GM18507 (cell line): ENCODE measurements at places on chromosomes 12 and 14.

DNA sequence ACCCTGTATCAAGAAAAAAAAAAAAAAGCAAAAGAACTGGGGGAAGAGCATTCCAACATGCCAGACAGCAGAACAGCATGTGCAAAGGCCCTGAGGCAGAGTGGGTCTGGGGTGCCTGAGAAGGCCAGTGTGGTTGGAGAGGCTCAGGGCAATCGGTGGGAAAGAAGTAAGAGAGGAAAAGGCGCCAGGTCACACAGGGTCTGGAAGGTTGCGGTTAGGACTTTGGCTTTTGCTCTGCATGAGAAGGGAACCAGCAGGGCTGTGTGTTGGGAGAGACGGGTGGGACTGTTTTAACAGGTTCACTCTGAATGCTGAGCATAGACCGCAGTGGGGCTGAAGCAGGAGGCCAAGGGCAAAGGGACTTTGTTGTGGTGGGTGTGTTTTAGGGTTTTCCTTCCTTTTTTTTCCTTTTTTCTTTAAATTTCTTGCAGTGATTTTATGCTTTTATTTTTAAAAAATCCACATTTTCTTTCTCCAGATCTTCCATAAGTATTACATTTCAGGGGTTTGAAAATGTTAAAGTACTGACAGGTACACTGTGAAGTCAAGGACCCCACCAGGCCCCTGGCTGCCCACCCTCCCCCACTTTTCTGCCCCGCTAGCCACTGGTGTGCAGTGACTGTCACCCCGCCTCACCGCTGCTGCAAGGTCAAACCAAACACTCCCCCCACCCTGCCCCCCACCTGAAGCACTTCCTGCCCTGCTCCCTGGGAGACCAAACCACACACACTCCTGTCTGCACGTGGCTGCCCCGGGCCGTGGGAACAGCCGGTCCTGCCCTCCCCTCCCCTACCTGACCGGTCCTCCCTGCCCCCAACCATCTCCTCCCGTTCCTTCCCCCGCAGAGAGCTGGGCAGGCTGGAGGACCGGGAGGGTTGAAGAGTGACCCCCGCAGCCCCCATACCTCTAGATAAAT, 30.0 kb downstream of the DTX1 start:
- no peak for DNase-seq

- no peak for DNase-seq
Measured at GRCh38 chr12:8038659-8039114, 6.2 kb downstream of the FOXJ2 start.

GRCh38 chr12:48182631-48183030, 813 bp upstream of the CCDC184 start:
- DNase-seq = no peak

- no peak for DNase-seq
Measured at GRCh38 chr14:68823434-68824206, 30.8 kb upstream of the ZFP36L1 start.

GRCh38 chr14:76929927-76930326, 98.6 kb downstream of the IRF2BPL start:
- DNase-seq = no peak

GRCh38 chr14:93645200-93645599, 143.1 kb downstream of the PRIMA1 start:
- no peak for DNase-seq

- no peak for DNase-seq
Measured at GRCh38 chr14:82029038-82029437, 495.4 kb upstream of the SEL1L start.

GRCh38 chr12:67701121-67701520, 52.6 kb downstream of the DYRK2 start:
- DNase-seq = no peak

DNA sequence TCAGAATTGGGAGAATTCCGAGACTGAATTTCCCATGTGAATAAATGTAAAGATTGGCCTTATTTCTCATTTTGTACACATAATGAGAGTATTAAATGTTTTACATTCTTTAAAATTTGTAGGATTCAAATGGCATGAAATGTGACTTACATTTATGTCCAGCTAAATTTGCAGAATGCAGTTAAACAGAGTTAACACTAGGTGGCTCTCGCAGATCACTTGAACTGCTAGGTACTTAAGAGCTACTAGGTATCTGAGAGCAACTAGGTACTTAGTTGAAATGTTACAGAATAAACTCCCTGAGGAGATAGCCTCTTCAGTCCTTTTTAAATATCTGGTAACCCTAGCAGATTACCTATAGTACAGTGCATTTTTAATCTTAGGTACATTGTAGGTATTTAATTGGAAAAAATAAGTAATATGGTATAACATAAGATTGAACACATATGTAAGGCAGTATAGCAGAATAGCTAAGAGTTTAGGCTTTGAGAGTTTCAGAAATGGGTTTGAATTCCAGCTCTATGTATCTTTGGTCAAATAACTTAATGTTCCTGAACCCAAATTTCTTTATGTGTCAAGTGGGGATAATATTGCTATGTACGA, 73.8 kb downstream of the KIAA0586 start:
- peak; percentile 17 for DNase-seq

DNA sequence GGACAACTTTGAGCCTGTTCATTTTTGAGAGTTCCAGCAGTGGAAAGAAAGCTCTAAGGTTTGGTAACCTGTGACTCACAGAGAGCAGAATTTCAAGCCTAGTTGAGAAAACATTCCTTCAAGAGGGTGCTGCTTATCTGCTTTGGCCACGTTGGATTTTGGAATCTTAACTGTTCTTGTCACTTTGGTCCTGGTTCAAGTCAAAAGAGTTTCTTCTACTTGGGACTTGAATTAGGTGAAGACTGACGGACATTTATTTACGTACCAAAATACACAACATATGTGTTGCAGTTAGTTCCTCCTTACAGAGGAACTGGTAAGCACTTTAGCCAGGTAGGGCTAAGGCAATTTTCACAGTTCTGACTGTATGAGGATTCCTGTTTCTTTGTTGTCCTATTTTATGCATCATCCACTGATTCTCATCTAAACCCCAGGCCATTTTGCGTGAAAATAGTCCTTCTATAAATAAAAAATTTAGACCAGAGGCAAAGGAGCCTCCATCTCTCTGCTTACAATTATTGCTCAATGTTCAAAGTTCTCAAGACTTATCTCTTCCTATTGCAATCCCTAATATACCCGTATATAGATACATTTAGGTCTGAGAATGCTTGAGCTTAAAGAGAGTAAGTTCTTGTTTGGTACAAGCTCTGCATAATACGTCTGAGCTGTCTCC, 580.9 kb downstream of the DIO2 start:
- no peak for DNase-seq

DNA sequence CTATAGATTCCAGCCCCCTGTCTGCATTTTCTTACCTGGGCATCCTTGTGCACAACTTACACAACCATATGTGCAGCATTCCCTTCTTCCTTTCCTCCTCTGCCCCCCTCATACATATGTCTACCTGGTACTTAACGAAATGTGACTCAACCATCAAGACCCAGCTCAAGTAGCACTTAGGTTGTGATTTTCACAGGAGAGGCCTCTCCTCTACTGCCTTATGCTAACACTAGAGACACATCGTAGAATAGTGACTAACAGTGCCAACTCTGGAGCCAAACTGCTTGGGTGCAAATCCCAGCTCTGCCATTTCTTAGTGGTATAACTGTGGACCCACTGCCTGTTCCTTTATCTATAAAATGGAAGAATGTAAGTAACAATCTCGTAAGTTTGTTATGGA, 24.1 kb upstream of the PLEKHA5 start:
- no peak for DNase-seq

GRCh38 chr14:38225946-38226345, 18.2 kb downstream of the SSTR1 start:
- DNase-seq = no peak

DNA sequence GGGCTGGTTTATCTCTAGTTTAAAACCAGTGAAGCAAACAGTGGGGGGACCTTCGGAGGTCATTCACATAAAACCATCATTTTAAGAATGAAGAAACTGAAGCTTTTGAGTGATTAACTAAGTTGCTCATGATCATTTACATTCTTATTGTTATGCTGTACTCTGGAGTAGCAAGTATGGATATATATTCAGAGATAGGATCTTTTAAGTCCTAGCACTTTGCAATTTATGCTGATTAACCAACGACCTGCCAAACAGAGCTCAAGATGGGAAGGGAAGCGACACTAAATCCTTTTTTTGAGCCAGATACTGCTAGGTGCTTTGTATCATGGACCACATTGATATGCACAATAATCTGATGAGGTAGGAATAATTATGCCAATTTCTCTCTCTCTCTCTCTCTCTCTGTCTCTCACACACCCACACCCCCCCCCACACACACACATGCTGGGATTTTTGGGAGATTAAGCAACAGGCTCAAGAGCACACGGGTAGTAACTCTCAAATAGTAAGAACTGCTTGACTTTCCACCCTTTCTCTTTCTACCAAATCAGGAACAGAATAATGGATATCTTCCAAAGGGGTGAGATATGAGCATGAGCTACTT, 303.4 kb downstream of the APAF1 start:
- DNase-seq = no peak

DNA sequence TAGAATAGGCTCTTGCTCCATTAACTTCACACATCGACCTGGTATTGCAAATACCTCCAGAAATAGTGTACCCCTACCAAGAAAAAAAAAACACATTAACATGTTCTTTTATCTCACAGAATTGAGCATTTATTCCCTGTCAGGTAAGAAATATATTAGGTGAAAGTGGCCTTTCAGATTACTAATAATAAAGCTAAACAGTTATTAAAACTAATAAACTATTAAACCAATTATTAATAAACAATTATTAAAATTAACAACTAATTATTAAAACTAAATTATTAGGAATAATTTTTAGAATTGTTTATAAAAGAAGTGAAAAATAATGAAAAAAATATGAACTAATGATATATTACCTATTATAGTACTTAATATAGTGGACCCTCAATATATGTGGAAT, 7.2 kb upstream of the AK7 start:
- no peak for DNase-seq

GRCh38 chr12:1078002-1078401, 87.0 kb downstream of the ERC1 start:
- DNase-seq = no peak

GRCh38 chr12:3980504-3981272, 107.5 kb upstream of the PARP11 start:
- DNase-seq = no peak

DNA sequence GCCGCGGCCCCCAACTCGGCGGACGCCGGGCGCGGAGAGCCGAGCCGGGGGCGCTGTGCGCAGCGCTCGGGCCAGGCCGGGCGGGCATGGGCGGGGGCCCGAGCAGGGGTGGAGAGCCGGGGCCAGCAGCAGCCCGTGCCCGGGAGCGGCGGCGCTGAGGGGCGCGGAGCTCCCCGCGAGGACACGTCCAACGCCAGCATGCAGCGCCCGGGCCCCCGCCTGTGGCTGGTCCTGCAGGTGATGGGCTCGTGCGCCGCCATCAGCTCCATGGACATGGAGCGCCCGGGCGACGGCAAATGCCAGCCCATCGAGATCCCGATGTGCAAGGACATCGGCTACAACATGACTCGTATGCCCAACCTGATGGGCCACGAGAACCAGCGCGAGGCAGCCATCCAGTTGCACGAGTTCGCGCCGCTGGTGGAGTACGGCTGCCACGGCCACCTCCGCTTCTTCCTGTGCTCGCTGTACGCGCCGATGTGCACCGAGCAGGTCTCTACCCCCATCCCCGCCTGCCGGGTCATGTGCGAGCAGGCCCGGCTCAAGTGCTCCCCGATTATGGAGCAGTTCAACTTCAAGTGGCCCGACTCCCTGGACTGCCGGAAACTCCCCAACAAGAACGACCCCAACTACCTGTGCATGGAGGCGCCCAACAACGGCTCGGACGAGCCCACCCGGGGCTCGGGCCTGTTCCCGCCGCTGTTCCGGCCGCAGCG, 639 bp downstream of the FZD10 start:
- DNase-seq = no peak

DNA sequence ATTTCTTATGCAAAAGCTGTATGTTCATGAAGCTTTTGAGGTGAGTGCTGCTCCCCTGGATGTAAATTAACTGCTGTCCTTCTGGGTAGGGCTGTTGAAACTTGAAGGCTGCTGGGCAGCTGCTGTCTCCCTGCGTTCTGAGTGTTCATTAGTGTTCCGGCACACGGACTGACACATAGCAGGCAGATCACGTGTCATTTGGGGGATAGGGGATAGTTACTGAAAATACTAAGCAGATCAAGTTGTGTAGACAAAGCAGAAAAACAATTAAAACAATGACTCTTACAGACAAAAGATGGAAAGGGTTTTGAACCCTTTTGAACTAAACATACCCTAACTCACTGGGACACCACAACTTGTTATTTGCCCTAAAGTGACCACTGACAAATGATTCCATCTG, 82.5 kb downstream of the PRICKLE1 start:
- DNase-seq = no peak

- DNase-seq = no peak
Measured at GRCh38 chr14:39641224-39641623, 209.0 kb upstream of the FBXO33 start.
